ENCODE measurements at places on chromosomes 5 and 9.

DNA sequence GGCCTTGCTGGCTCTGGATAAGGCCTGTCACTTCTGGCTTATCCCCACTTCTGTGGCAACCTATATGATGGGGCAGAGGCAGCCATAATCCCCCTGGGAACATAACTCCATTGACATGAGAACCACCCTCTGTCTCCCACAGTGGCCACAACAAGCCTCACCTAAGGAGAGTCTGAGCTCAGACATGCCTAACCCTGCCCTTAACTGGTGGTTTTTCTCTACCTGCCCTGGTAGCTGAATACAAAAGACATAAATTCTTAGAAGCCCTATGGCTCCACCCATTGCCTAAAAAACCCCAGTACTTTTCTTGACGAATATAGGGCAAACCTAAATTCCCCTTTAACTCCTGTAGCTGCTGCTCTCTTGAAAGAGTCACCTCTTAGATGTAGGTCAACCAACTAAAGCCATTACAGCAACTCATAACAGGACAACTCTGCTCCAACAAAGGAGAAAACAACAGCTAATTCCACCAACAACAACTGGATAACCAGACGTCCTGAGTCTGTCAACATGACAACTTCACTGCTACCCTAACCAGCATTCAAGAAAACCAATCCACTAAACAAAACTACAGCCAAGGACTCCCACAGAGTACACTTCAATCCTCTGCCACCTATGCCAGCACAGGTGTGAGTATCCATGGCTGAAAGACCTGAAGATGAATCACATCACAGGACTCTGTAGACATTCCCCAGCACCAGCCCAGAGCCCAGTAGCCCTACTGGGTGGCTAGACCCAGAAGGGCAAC lies 427.7 kb downstream of the PRELID2 start:
- DNase-seq, result no peak

DNA sequence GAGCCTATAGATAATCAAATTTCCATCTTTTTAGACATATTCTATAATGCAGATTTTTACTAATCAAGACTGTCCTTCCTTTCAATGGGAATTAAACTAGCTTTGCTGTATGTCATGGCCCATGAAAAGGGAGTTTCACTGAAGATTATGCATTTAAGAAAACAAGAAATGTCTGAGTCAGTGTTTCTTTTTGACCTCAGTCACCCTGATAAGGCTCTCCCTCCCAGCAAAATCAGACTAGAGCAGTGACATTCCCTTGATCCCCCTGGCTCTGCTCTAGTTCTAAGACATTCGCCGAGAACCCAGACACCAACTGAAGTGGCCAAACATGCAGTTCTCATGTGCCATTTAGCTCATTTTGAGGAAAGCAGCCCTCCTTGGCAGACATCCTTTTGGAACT lies 442.0 kb downstream of the ACTL7B start:
- no peak for DNase-seq

DNA sequence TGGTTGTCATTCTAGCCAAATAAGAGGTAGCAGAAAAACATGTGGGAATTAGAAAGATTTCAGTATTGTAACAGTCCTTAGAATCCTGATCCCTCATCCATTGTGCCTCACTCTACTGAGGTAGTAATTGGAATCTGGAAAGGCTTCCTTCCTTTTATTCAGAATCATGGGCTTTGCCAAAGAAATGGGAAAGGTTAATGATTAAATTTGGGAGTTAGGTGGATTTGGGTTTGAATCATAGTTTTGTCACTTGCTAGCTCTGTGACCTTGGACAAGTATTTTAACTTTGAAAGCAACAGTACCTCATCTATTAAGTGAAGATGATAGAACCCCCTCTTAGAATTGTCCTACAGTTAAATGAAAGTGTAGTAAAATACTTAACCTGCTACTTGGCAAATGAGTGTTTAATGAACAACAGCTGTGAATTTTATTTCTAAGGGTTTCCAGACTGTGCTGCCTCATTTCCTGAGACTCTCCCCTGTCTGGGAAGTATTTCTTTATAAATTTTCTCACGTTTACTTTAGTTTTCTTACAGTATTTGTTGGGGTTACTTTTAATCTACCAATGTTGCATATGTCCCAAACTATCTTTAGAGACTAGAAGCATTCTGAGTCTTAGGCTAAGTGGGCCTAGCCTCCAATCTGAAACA lies 11.7 kb downstream of the SPDL1 start:
- DNase-seq, result peak; percentile 45

GRCh38 chr9:26237256-26237655 lies 559.0 kb upstream of the TUSC1 start:
- DNase-seq, result no peak

DNA sequence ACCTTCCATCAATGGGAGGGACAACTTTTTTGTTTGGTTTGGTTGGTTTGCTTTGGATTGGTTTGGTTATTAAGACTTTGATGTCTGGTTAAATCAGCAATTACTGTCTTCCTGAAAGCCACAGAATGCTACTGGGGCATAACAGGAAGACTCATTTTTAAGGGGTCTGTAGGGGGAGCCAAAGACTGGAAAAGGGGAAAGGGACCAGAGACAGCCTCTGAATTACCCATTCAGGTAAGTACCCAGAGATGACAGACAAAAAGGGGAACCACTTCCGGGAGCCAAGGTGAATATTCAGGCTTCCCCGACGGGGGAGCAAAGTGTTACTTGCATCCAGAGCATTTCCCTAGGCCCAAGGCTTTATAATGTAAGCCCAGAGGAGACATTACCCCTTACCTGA lies 4.6 kb upstream of the FEM1C start:
- DNase-seq, result peak; percentile 34

GRCh38 chr9:29319736-29320513 lies 1746.6 kb upstream of the C9orf72 start:
- peak; percentile 2 for DNase-seq

DNA sequence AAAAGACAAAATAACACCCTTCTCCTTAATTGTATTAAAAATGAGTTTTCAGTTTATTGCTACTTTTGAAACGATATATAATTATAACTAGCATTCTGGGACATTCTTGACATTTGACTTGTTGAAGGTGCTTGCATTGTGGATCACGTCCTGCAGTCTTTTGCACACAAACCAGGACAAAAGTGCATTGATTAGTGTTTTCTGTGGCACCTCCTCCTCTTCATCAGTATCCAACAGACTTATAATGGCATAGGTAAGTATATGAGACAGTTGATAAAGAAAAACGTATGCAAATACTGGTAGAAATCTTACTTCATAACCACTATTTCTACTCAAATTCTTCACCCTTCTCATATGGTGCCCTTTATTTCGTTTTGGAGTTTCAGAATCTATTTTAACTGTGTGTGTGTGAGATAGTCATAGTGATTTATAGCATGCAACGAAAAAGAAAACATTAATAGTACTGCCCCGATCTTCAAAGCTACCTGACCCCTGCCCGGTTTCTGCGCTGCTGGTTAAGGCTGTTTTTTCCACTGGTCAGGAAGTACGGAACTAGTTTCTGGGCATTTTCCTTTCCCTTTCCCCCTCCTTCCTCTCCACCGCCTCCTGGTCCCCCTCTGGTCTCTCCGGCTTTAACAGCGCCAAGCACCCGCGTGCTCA lies 639 bp upstream of the RASA1 start:
- no peak for DNase-seq

DNA sequence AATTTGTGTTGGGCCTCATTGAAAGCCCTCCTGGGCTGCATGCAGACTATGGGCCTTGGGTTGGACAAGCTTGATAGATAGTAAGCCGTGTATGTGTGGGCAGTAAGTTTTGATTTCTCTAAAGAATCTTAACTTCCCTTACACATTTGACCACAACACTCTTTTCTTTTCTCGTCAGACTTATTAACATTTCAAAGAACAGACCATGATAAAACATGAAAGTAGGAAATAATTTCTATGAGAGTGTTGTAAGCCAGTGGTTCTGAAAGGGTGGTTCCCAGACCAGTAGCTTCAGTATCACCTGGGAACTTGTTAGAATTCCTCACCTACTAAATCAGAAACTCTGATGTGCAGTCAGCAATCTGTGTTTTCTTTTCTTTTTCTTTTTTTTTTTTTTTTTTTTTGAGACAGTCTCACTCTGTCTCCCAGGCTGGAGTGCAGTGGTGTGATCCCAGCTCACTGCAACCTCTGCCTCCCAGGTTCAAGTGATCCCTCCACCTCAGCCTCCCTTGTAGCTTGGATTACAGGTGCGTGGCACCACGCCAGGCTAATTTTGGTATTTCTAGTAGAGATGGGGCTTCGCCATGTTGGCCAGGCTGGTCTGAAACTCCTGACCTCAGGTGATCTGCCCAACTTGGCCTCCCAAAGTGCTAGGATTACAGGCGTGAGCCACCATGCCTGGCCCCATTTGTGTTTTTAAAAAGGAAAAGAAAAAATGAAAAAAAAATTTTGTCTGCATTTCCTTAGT lies 20.0 kb upstream of the GCNT1 start:
- DNase-seq, result no peak

DNA sequence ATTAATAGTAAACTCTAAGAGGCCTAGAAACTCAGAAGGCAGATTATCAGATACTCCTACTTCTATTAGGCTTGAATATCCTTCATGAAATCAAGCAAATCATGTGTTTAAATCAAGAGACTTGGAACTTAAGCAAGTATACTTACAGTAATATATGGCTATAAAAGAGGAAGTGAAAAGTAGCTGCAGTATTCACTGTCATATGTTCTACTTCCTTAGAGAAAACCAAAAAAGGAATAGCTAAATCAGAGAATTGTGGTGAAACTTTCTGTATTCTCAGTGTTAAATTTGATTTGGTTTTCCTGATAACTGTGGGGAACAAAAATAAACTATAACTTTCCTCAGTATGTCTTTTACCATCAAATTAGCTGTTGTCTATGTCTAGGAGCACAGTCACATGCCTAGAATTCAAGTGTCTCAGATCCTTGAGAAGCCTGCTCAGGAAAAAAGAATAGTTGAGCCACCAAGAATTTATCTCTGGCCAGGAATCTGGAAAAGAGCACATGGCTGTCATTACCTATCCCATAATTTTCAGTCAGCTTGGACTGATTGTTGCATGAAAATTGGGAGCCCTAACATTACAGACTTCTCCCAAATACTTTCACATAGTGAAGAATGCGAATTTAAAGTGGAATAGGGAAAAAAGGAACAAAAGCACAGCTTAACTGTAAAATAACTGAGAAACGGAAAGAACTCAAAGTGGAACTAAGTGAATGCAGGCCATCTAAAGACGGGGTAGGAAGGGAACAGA lies 1.7 kb downstream of the FKBP15 start:
- no peak for DNase-seq

DNA sequence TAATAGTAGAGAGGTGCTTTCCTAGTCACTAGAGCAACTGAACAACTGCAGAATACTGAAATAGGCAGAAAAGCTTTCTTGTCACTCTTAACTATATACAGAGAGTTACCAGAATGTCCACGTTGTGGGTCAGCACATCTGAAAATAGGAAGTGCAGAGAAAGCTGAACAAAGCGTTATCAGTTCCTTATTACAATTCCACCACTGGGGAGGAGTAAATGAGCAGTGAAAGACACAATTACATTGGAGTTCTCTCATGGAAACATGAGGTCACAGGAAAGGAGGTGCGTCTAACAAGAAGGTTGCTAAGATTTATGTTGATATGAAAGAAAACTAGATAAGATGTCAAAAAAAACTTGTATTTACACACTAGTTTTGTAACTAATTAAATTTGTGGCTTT lies 461.9 kb upstream of the COX7C start:
- DNase-seq, result no peak

All from fibroblast of skin of right biceps (primary cell).